ENCODE measurements at places on chromosomes 4 and X.

- DNase-seq = no peak
Observed at GRCh38 chr4:90648311-90648710, 521.1 kb downstream of the CCSER1 start.

GRCh38 chrX:129983575-129984110 lies 1.2 kb downstream of the BCORL1 start:
- DNase-seq = peak; percentile 11

DNA sequence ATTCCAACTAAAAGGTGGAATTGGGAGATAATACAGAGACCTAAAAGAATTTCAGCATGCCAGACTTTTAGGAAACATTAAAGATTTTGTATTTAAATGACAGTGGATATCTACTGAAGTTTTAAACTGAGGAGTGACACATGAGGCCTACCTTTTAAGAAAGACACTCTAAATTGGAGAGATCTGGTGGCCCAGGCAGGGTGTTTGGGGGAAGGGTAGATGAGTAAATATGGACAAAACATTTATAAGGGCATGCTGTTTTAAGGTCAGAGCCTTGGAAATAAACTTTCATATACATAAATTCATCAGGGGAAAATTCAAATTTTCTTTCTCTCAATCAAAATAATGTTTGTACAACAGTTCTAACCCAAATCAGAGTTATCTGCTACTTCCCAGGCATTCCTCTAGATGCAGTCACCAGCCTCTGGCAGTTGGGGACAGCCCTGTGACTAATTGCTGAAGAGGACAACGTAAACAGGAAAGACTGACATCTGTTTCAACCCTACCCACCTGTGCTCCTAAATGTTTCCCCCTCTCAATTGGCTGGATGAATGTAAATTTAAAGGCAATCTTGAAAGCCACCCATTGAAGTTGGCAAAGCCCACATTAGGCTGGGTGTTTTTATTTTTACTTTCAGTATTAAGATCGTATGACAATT lies 1646.9 kb upstream of the ADGRL3 start:
- DNase-seq = peak; percentile 31

- no peak for DNase-seq
Observed at GRCh38 chr4:60313611-60314178, 886.4 kb upstream of the ADGRL3 start.

GRCh38 chr4:40445671-40446070 lies 110.5 kb downstream of the CHRNA9 start:
- DNase-seq = no peak

DNA sequence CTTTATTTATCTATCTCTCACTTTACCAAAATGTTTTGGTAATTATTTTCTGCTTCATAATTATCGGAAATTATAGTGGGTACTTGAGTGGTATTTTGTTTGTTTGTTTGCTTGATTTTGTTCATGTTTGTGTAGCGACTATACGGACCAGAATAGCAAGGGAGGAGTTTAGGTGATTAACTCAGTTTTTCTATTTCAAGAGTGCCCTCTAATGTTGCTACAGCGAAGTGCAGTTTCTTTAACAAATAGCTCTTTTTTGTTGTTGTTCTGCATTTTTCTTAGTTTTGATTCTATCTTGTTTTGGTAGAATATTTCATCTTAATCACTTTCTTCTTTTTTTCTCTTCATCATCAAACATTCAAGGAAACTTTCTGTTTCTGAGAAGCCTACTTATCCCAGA lies 40.8 kb upstream of the QRFPR start:
- no peak for DNase-seq

DNA sequence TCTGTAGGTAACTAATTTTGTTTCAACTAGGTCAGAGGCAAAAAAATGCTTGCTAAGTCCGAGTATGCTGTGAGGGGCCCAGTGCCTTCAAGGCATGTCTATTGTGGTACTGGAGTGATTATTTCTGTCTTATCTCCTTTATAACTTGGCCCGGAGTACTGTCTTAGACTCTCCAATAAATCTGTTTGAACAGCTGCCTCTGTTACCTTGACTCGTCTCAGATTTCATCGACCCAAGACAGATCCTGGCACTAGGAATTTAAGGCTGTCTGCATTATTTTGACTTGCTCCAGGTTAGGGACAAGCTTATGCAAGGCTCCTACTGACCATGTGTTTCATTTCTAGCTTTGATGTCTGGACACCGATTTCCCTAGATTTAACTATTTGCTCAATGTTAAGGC lies 41.1 kb upstream of the NKAP start:
- no peak for DNase-seq

DNA sequence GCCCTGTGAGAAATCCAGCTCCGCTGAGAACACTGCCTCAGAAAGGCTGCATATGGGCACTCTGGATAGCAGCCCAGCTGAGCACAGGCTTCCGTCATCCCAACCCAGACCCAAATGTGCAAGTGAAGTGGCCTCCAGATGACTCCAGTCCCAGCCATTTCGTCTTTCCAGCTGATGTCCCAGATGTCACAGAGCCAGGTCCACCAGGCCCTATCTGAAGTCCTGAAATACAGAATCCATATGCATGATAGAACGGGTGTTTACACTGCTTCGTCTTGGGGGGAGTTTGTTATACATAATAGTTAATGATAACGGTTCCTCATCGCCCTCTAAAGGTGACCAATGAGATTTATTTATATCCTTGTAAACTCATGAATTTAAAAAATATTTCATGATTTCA lies 72.6 kb upstream of the TRIM2 start:
- DNase-seq = no peak

DNA sequence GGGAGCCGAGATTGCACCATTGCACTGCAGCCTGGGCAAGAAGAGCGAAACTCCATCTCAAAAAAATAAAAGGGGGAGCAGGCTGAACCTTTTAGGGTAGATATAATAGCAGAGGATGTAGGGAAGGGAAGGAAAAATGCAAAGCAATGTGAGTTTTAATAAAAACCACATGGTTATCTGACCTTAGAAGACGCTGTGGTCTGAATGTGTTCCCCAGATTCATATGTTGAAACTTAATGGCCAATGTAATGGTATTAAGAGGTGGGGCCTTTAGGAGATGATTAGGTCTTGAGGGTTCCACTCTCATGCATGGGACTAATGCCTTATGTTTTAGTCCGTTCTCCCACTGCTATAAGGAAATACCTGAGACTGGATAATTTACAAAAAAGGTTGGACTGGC lies 114.1 kb upstream of the STX18 start:
- no peak for DNase-seq

- DNase-seq = no peak
Observed at GRCh38 chr4:8248091-8248490, 21.5 kb upstream of the HTRA3 start.

GRCh38 chr4:152421576-152421975 lies 114.3 kb downstream of the FBXW7 start:
- no peak for DNase-seq

DNA sequence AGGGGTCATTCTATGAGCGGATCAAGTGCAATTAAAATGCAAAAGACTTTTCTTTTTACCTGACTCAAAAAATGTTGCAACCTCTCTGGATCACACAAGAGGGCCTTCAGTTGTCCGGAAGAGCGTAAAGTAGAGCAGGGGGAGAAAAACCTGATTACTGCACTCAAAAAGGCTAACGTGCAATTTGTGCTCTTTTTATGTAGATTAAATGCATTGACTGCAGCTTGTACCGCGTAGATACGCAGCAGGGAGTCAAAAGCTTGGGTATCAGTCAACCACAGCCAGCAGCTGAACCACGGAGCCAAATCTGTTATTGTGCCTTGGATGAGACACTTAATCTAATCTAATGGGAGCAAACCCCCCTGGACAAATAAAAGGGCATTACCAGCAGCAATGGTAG lies 107.3 kb upstream of the RAI2 start:
- DNase-seq = no peak

- DNase-seq = no peak
Observed at GRCh38 chr4:153535772-153536513, 69.8 kb downstream of the TMEM131L start.

GRCh38 chr4:151173871-151174270 lies 74.4 kb downstream of the RPS3A start:
- DNase-seq = no peak

DNA sequence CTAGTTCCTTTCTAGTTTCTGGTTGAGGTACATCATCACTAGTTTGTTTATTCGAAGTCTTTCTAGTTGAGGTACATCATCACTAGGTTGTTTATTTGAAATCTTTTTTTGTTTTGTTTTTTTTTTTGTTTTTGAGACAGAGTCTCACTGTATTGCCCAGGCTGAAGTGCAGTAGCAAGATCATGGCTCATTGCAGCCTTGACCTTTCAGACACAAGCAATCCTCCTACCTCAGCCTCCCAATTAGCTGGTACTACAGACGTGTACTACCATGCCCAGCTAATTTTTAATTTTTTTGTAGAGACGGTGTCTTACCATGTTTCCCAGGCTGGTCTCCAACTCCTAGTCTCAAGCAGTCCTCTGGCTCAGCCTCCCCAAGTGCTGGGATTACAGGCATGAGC lies 54.9 kb downstream of the CEP135 start:
- no peak for DNase-seq

GRCh38 chr4:185598846-185599552 lies 63.7 kb upstream of the PDLIM3 start:
- no peak for DNase-seq

Data from Caki2 (cell line).